ENCODE measurements at places on chromosomes 11 and 22.
A peak's percentile ranks its signal among the peaks of the same experiment; 100 is the strongest.

- no peak for DNase-seq
Measured at GRCh38 chr22:23113067-23113846, 28.5 kb downstream of the RSPH14 start.

DNA sequence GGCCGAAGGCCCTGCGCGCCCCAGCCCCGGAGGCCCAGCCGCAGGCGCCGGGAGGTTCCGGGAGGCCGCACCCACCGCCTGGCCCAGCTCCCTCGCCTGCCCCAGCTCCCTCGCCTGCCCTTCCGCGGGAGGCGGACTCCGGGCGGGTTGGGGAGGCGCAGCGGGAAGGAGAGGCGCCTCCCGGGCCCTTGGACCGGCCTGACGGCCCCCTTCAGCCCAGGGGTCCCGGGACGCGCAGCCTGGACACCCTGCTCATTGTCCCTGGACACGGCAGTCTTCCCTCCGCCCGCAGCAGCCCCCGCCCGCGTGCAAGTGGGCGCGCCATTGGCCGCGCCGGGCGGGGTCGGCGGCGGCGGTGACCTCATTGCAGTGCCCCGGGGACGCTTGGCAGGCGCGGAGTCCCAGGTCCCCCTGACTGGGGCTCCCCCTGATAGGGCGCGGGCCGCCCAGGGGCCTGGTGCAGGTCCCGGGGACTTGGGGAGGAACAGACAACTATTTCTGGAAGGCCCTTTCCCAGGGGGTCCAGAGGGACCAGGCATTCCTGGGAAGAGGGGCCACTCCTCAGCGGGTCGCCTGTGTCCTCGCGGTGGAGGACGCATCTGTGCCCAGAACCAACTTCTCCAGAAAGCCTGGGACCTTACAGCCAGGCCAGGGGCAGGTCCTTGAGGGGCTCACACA is 501 bp downstream of the CD151 start:
- peak; percentile 45 for DNase-seq

DNA sequence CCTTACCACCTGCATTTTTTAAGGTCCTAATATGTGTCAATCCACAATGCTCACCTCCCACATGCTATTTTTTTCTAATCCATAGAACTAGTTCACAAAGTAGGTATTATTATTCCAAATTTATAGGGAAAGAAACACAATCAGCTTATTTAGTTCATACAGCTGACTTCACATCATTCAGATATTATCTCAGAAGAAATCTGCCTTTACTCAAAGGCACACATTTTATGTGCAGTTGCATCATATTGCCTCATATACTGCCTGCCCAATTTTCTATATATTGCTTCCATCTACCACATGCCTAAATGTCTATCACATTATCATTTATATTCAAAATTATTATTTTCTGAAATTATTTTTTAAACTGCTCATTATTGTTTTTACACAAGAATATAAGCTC is 88.7 kb upstream of the LUZP2 start:
- DNase-seq, result no peak

GRCh38 chr22:23177197-23177596 is 3.1 kb upstream of the BCR start:
- DNase-seq, result no peak

DNA sequence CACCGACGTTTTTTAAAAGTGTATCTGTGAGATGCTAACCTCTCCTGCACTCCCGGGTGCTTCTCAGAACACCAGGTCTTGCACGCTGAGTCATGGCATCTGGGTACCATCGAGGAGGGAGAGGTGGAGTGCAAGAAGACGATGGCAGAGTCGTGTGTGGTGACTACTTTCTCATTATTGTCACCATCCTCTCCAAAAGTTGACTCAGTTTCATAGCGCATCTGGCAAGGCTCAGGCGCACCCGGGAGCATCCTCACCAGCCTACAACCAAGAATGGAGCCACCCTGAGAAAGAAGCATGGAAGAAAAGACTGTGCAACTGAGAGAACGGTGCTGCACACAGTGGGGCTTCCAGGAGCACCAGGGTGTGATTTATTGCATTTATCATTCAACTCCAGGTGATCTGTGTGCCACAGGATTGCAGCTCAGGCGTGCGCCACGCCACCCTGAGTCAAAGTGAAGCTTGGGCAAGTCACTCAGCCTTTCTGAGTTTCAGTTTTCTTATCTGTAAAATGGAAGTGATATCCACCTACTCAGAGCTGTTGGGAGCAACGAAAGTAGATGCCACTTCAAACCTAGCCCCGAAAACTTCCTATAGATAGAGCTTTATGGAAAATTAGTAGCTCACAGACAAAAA is 65.4 kb downstream of the LINC01488 start:
- no peak for DNase-seq

Measured in endothelial cell (in vitro differentiated cells).